Stimulated activated CD8-positive, alpha-beta memory T cell treated with anti-CD3 and anti-CD28 coated beads, Interleukin-15, amount 100 ng/mL, for 1 hour (primary cell): ENCODE measurements at places on chromosomes 2 and 18.

DNA sequence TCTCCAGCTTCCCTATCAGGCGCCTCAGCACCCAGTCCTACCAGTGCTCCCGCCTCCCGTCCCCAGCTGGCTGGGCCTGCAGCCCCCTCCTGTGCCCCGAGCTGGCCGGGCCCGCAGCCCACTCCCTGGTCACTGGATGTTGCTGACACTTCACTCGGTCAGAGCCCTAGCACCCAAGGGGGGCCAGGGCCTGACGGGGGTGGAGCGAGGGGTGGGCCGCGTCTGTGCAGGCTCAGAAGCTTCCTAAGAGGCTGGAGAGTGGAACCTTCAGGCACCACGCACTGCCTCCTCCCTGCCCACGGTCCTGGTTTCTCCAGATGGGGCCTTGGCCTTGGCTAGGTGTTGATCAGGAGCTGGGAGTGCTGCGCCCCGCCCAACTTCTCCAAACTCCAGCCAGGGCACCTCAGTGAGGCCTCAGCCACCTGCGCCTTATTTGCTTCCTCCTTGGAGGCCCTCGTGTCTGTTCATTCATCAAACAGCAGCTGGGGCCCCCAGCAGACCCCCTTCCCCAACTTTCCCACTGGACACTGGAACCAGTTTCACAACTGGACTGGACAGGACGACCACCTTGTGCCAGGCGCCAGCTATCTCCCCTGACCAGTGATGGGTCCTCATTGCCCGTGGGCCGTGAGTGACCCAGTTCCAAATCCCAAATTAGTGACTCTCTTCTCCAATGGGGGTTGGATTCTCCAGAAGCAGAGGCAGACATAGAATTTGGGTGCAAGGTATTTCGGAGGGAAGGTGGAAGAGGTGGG, 16.7 kb downstream of the CAPN10 start:
- DNase-seq, result no peak

GRCh38 chr2:199792381-199792780, 58.6 kb downstream of the FTCDNL1 start:
- DNase-seq, result no peak

DNA sequence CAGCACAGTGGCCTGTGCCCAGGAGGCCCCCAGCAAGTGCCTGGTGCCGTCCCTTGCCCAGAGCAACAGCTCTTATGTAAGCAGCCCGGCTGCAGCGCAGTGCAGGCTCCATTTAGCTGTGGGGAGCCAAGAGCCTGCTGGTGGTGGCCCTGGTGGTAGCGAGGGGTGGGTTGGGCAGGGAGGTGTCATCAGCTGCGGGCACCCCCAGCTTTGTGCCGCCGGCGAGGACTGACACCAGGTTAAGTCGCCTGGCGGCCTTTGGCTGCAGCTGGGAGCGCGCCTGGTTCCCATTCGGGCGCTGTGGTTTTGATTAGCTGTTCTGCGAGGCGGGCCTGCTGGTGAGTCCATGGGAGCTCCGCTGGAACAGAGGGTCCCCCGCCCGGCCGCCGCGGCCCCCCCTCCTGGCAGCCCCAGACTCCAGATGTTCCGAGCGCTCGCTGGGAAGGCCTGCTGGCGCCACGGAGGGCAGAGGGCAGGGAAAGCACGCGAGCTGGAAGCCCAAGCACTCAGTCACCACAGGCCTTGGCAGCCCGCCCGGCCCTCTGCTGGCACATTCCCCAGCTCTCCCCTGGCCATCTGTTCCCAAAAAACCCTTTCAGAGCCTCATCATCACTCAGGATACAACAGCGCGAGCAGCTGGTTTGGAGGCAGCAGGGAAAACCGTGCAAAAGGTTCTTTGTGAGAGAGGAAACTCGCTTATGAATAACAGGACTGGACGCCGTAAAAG, 18.4 kb downstream of the ATOH8 start:
- DNase-seq, result no peak

- DNase-seq, result no peak
Observed at GRCh38 chr2:36477746-36478145, 120.2 kb downstream of the FEZ2 start.

DNA sequence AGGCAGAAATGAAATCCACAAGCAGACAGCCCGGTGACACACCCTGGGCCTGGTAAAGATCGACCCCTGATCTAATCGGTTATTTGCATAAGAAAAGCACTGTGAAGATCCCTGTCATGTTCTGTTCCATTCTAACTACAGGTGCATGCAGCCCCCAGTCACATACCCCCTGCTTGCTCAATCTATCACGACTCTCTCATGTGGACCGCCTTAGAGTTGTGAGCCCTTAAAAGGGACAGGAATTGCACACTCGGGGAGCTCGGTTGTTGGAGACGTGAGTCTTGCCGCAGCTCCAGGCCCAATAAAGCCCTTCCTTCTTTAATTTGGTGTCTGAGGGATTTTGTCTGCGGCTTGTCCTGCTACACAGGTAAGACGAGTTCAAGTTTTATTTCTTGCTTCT, 13.4 kb upstream of the IL1B start:
- no peak for DNase-seq

DNA sequence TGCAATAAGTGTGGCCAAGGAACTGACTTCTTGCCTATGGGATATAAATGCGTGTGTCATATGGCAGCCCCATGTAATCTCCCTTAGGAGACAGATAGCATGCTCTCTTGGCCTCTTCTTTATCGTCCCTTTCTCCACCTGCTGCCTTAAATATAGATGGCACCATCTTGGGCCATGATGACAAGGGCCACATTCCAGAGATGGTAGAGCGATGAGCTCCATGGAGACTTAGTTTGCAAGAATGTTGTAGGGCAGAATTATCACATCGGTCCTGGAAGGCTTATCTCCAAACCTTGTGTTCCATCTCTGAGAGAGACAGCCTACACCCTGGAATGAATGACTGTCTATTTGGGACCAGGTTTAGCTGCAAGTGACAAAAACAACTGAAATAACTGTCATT, 536.7 kb downstream of the TNS1 start:
- no peak for DNase-seq
